H1 (cell line): ENCODE measurements at places on chromosomes 4 and X.

- no peak for DNase-seq
Observed at GRCh38 chr4:23135792-23136645, 443.3 kb downstream of the GBA3 start.

- no peak for DNase-seq
Observed at GRCh38 chr4:61049018-61049417, 151.1 kb upstream of the ADGRL3 start.

DNA sequence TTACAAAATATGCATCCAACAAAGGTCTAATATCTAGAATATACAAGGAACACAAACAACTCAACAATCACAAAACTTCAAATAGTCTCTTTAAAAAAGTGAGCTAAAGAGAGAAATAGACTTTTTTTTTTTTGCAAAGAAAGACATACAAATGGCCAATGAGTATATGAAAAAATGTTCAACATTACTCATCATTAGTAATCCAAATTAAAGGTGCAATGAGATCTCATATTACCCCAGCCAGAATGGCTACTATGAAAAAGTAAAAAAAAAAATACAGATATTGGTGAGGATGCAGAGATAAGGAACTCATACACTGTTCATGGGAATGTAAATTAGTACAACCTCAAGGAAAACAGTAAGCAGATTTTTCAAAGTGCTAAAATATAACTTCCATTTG, 24.1 kb downstream of the AGTR2 start:
- no peak for DNase-seq

DNA sequence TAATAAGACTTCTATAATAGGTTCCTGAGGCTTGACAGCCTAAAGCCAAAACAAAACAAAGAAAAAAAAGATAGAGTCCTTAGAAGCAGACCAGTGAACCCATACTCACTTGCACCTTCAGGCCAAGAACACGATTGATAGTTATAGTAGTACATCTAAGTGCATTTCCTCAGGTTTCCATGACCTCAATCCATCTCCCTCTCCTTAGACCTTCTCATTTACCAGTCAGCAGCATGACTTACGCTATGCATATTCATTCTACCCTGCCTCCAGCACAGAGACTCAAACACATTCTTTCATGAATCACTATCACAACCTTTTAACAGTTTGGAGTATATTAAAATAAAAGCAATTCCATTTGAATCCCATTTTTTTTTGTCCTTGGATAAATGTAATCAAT, 855.6 kb downstream of the CCSER1 start:
- no peak for DNase-seq

- DNase-seq, result no peak
Observed at GRCh38 chr4:71338846-71339593, at the start of gene SLC4A4. Gene SLC4A4, plus strand, starts transcription at chr4:71339020.

DNA sequence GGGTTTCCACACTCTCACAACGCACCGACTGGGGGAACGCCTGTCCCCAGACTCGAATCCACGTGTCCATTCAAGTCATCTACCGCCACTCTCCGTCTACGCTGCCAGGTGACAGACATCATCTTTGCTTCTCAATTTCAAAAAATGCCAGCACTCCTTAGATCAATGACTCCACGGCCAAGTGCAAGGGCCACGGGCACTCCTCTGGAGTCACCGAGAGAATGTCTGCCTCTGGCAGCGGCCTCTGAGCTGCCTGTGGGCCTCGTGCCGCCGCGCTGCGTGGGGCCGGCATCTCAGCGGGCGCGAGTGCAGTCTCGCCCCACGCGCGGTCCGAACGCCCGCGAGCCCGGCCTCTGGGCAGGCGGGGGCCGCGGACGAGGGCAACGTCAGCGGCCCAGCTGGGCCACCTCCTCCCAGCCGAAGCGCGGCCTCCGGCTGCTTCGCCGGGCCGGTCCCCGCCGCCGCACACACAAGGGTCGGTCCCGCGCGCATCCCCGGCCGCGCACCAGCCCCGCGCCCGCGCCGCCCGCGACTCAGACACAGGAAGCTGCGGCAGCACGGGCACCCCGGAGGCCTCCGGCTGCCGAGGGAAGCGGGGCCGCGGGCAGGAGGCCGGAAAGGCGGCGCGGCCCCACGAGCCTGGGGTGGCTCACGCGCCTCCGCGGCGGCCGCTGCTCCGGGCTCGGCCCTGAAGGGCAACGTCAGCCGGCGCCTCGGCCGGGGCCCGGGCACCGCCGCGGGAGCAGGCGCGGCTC, 450 bp downstream of the ACSL1 start:
- DNase-seq, result no peak

- no peak for DNase-seq
Observed at GRCh38 chr4:95264843-95265242, 283.9 kb downstream of the UNC5C start.

DNA sequence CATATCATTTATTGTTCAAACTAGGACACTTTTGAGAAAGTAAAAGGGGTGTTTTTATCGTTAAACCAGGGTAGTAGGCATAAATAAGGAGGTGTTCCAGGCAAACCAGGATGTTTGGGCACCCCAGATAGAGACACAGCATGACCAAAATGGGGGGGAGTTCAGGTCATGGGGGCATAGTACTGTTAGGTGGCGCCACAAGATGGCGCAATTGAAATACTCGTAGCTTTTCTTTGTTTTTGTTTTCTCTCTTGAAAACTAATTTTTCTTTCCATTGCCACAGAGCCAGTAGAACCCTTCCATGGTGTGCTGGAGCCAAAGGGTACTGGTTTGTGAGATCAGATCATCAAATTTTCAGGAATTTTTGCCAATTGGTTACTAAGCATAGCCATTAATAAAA, 283.4 kb downstream of the BCOR start:
- no peak for DNase-seq

GRCh38 chr4:10184041-10184440, 67.4 kb upstream of the WDR1 start:
- no peak for DNase-seq

DNA sequence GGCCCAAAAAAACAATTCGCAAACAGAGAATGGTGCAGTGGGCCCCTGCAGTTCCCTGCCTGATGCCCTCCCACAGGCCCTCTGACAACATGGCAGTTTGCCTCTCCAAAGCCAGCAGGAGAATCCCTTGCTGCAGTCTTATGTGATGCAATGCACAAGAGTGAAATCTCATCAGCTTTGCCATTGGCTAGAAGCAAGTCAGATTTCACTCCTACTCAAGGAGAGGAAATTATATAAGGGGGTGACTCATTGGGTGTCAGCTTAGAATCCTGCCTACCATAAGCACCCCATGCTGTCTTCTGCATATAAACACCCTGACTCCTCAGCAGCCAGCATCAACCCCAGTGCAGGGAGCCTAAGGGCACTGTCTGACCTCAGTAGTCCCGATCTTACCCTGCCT, 157.3 kb upstream of the LDB2 start:
- DNase-seq, result no peak

DNA sequence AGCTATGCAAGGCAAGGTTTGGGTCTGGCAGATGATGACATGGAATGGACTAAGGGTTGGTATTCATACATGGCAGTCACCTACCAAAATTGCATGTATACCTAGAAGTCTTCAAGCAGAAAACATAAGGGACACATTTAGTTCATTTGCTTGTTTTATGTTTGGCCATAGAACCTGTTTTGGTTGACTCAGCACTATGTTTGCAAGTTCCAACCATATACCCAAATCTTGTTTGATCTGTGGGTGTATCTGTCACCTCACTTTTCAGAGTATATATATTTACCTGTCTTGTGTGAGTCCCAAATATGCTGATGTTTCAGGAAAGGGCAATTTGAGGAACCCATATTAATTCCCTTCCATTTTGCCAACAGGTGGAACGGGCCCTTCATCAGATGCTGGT, 39.3 kb downstream of the ATG4A start:
- DNase-seq, result no peak

GRCh38 chr4:15756361-15756861, 21.7 kb upstream of the CD38 start:
- no peak for DNase-seq

DNA sequence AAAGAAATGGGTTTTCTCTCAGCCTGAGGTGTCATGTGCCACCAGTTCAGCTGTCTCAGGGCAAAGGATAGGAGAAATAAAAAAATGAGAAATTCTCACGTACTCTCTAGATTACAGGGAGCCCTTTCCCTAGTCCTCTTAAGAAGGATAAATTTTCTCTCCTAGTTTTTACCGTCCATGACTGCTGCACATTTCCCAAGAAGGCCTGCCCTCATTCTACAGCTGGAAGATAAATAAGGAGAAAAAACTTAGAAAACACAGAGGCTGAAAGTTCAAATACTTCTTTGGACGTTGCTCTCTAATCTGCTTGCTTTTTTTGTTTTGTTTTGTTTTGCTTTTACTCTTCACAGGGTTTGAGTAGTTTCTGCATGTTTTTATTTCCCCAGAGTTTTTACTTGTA, 211.9 kb downstream of the DCAF12L2 start:
- no peak for DNase-seq

DNA sequence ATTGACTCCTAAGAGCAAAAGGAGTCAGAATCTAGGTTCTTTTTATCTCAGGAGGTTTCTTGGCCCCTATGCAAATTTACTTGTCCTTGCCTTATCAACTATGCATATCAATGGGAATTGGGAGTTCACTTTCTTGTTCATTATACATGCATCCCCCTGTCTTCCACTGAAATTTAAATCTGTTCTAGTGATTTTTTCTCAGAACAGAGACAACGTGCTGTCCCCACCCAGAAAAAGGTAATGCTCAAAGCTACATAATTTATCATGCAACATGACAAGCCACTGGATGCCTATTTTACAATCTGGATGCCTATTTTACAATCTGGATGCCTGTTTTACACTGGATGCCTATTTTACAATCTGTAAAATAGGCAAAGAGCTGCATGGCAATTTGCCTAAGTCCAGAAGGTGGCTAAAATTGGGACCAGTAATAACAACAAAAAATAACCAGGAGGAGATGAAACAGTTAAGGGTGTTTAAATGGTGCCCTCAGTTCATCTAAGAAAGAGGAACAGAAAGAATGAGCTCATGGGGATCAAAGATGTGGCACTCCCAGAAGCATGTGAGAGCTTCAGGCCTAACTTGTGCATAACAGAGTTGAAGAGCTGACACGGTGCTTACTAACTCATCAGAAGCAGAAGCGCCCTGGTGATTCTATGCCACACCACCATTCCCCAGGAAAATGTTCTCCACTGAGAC, 537.8 kb upstream of the BOD1L1 start:
- no peak for DNase-seq

GRCh38 chrX:69496183-69496582, 7.9 kb upstream of the NALF2 start:
- DNase-seq, result no peak

- no peak for DNase-seq
Observed at GRCh38 chr4:41542526-41543275, 4.7 kb downstream of the LIMCH1 start.

- no peak for DNase-seq
Observed at GRCh38 chr4:78669453-78669852, 106.7 kb upstream of the BMP2K start.

DNA sequence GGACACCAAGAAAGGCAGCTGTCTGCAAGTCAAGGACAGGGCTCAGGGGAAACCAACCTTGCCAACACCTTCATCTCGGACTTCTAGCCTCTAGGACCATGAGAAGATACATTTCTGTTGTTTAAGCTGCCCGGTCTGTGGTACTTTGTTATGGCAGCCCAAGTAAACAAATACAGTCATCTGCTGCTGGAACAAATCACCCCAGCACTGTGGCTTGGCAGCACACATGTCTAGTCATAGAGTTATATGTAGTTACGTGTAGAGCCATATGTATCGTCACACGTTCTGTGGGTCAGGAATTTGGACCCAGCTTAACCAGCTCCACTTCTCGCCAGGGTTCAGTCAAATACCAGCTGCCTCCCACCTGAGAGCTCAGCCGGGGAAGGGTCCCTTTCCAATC, 2.5 kb downstream of the HTT-AS start:
- no peak for DNase-seq

GRCh38 chr4:99447513-99447912, 12.4 kb upstream of the ADH7 start:
- DNase-seq, result no peak

DNA sequence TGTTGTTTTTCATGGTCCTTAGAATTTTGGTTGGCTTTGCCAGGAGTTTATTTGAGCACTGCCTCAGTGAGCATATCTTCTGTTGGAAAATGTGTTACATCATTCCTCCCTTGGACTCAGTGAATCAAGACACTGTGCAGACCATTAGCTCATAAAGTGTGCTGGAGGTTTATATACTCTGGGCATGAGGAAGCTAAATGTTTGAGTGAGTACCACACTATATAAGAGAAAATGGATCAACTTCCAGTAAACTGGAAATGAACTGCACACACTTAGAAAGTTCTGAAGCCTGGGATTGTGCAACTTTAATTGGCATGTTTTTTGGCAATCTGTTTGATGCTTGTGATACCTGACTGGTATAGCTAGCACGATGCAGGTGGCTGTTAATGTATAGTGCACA, 75.9 kb downstream of the LIMCH1 start:
- DNase-seq, result no peak

DNA sequence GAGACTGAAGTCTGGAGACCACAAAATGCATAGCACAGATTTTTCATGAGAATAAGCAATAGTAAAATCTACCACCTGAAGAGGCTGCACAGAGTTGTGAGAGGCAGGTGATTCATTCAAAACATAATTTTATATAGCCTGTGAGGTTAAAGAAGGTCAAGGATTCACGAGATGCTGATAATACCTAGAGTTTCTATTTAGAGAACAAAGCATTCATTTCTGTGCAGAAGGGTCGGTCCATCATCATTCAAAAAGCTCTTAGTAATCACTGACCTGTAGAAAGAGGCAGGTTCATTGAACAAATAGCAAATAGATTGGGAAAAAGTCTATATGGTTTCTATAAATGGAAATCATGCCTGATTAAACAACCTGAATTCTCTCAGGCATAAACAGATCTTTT, 26.6 kb downstream of the GABRB1 start:
- DNase-seq, result no peak

DNA sequence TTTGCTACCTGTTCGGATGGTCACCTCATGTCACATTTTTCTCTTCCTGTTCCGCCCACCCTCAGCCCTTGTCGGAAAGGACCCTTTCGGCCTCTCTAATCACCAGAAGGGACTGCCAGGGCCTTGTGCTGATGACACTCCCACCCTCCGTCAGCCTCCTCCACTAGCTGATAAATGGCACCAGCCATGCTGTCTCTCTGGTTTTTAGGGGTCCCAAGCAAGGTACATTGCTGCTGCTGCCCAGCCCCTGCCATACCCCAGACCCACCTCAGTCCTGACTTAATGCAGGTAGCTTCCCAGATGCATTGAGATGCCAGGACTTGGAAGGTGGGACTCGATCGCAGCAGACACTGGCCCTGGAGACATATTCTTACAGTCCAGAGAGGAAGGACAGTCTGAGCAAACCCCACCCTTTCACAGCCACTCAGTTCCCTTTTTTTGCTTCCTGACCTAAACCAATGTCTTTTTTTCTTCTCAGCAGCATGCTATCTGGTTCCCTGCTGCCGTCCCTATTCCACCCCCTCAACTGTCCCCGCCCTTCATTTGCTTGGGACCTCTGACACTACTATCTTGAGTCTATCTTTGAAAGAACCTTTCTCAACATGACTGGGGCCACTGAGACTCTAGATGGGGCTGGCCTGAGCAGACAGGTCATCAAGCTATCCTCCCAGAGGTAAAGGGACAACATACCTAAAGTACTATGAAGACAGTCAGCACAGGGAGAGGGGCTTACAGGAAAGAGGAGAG, at the start of gene BTK:
Gene BTK, minus strand, starts transcription at position 397 of the 747 bp plus-strand sequence. CDS start 10,907 bp downstream, outside the sequence.
- no peak for DNase-seq
